ENCODE measurements at places on chromosomes 16 and 17. TPM values are rescaled to one million over a fixed set of nuclear protein-coding genes. Genes with fewer than 3 reads are reported as not detected.

The CCL1 gene
- 98.4 TPM for total RNA-seq

The ETV4 gene
- total RNA-seq: 12.8 TPM

The KRT12 gene
- not detected for total RNA-seq

The ATXN2L gene
- 304 TPM for total RNA-seq

The NPIPB2 gene
- 14.9 TPM for total RNA-seq

The CLN3 gene
- 26.5 TPM for total RNA-seq

GRCh38 chr16:84465154-84465553 lies 39.3 kb downstream of the MEAK7 start:
- no peak overlapping the region for H3K27ac ChIP-seq
- no peaks in the 10 kb centered on the region for H3K4me1 ChIP-seq
- no peak overlapping the region for H3K4me3 ChIP-seq
- peaks cover 77% of the 10 kb centered on the region for H3K36me3 ChIP-seq
- no peak for DNase-seq

DNA sequence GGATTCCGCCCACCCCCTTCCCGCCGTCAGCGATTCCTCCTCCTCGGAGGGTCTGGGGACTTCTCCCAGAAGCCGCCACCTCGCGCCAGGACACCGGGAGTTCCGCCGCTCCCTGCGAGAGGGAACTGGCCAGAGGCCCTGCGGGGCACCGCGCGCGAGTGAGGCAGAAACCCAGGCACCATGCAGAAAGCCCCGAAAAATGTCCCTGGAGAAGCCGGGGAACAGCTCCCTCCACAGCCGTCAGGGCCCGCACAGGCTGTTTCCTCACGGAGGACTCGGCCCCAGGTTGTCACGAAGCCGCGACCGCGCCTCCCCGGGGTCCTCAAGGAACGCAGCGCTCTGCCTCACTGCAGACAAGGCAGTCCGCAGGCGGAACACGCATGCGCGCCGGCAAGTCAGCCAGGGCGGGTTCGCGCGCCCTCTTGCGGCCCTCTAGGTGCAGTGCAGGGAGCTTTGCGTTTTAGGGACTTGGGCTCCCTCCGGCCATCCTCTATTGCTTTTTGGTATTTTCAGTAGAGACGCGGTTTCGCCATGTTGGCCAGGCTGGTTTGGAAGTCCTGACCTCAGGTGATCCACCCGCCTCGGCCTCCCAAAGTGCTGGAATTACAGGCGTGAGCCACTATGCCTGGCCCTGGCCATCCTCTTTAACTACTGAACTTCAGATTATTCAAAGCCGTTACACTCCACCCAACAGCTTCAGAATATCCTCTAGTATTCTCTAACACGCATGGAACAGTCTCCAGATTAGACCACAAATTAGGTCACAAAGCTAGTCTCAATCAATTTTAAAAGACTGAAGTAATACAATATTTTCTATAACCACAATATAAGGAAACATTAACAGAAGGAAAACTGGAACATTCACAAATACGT lies 20.3 kb upstream of the ZNF287 start:
- peak; percentile 87 for DNase-seq
- peaks cover 5% of the 10 kb centered on the region for H3K4me1 ChIP-seq
- H3K4me3 ChIP-seq: peak overlapping the region; percentile 66
- H3K27me3 ChIP-seq: peaks cover 49% of the 10 kb centered on the region

- no peak overlapping the region for H3K4me3 ChIP-seq
- DNase-seq: no peak
- no peaks in the 10 kb centered on the region for H3K27me3 ChIP-seq
- H3K27ac ChIP-seq: no peak overlapping the region
- H3K36me3 ChIP-seq: peaks cover 22% of the 10 kb centered on the region
Observed at GRCh38 chr16:75413951-75414350, 19.4 kb downstream of the CFDP1 start.

- H3K27me3 ChIP-seq: peaks cover 14% of the 10 kb centered on the region
- peaks cover 6% of the 10 kb centered on the region for H3K36me3 ChIP-seq
- peak within 1 kb of the TSS; percentile 89 for H3K4me3 ChIP-seq
- H3K4me1 ChIP-seq: peaks cover 32% of the 10 kb centered on the region
- peak within 1 kb of the TSS; percentile 69 for H3K27ac ChIP-seq
- DNase-seq: peak; percentile 46
Observed at GRCh38 chr16:22007509-22008214, at the start of gene MOSMO. Gene MOSMO, plus strand, starts transcription at chr16:22008111. Its CDS starts 191 bp downstream, at chr16:22008302.

GRCh38 chr16:70715860-70716357 lies 30.1 kb upstream of the MTSS2 start:
- DNase-seq: no peak
- no peaks in the 10 kb centered on the region for H3K27me3 ChIP-seq
- no peak overlapping the region for H3K27ac ChIP-seq
- H3K4me1 ChIP-seq: no peaks in the 10 kb centered on the region
- H3K4me3 ChIP-seq: no peak overlapping the region

DNA sequence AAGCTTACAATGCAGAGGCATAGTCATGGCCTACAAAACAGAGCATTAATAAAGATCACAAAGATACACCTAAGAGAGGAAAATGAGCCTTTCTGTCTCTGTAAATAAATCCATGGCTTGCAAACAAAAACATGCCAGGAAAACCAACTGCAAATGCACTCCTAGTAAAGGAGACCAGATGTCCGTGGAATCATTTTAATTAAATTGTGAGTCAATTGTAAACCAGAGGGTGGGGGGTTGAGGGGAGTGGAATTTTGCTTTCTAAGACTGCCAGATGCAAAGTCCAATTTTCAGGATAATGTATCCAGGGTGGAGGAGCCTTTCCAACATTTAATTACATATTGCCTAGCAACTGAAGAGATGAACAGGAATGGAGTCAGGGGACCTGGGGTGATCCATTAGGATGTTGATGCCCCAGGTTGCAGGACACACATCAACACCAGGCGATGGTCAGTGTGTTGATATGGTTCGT lies 390.3 kb upstream of the CCL2 start:
- no peak overlapping the region for H3K27ac ChIP-seq
- H3K4me3 ChIP-seq: no peak overlapping the region
- H3K27me3 ChIP-seq: peaks cover 2% of the 10 kb centered on the region
- no peak for DNase-seq
- H3K4me1 ChIP-seq: no peaks in the 10 kb centered on the region

GRCh38 chr17:31908386-31908785 lies 6.9 kb upstream of the UTP6 start:
- no peak overlapping the region for H3K4me3 ChIP-seq
- H3K36me3 ChIP-seq: no peaks in the 10 kb centered on the region
- DNase-seq: no peak
- H3K27ac ChIP-seq: no peak overlapping the region
- peaks cover 4% of the 10 kb centered on the region for H3K4me1 ChIP-seq

GRCh38 chr16:27355610-27356009 lies 41.8 kb downstream of the IL4R start:
- H3K4me1 ChIP-seq: peaks cover 22% of the 10 kb centered on the region
- H3K27me3 ChIP-seq: no peaks in the 10 kb centered on the region
- no peak for DNase-seq
- H3K27ac ChIP-seq: peak overlapping the region; percentile 72
- no peak overlapping the region for H3K4me3 ChIP-seq
- peaks cover 95% of the 10 kb centered on the region for H3K36me3 ChIP-seq

- no peak for DNase-seq
- no peaks in the 10 kb centered on the region for H3K36me3 ChIP-seq
Observed at GRCh38 chr17:7823581-7824001, 10.4 kb upstream of the KDM6B start.

- H3K36me3 ChIP-seq: peaks cover 38% of the 10 kb centered on the region
- H3K27ac ChIP-seq: peak overlapping the region; percentile 52
Observed at GRCh38 chr17:66422186-66422585, 119.8 kb downstream of the PRKCA start.

GRCh38 chr16:6861135-6861814 lies 471.4 kb upstream of the RBFOX1 start:
- H3K27me3 ChIP-seq: no peaks in the 10 kb centered on the region
- no peak overlapping the region for H3K27ac ChIP-seq
- no peaks in the 10 kb centered on the region for H3K36me3 ChIP-seq
- H3K4me1 ChIP-seq: no peaks in the 10 kb centered on the region

- no peak overlapping the region for H3K4me3 ChIP-seq
- peaks cover 86% of the 10 kb centered on the region for H3K27me3 ChIP-seq
- no peak overlapping the region for H3K27ac ChIP-seq
- H3K36me3 ChIP-seq: no peaks in the 10 kb centered on the region
Observed at GRCh38 chr16:86501989-86502855, 8.1 kb upstream of the FOXF1 start.

DNA sequence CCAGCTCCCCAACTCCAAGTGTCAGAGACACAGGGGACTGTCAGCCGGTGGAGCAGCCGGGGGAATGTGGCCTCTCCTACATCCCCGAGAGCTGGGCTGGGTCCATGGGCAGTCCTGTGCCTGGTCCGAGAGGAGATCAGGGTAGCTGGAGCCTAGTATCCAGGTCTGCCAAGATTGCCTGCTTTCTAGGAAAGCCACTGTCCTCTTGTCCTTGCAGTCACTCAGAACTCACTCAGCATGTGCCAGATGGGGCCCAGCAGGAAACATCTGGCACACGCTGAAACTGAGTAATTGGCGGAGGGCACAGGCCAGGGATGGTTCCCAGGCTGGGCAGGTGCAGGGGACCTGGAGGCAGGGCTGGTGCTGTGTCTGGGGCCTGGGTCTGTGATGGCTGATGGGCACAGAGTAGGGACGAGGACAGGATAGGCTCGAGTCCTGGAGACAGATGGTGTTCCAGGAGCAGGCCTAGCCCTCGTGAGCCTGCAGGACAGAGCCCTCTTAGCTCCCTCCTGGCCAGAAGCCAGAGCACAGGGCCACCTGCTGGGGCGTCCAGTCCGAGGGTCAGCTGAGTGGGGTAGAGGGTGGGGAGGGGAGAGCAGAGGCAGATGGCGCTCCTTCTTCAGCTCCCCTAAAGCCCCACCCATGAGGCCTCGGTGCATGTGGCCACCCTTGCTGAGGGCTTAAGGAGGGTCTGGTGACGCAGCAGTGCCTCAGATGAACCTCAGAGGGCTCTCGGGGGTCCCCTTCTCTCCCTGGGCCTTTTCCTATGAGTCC lies 31.1 kb downstream of the ADCY7 start:
- no peaks in the 10 kb centered on the region for H3K4me1 ChIP-seq
- H3K27me3 ChIP-seq: no peaks in the 10 kb centered on the region
- no peak overlapping the region for H3K4me3 ChIP-seq
- peaks cover 45% of the 10 kb centered on the region for H3K36me3 ChIP-seq

DNA sequence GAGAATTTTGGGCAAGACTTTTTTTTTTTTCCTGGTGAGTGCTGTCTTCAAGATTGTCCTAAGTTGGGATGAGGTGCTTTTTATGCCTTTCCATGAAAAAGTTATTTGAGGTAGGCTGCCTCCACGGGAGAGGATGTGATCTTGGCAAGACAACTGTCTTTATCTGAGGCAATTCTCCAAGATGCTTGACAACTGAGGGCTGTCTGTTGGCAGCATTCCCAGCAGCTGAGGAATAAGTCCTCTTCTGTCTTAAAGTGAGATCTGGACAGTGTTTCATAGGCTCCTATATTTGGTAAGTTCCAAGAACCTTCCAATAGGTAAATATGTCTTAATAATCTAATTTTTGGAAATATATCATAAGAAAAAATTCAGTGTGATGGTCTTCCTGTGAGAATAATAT lies 662.0 kb downstream of the CDH11 start:
- H3K27ac ChIP-seq: no peak overlapping the region
- no peak overlapping the region for H3K4me3 ChIP-seq
- no peaks in the 10 kb centered on the region for H3K36me3 ChIP-seq

- H3K27me3 ChIP-seq: no peaks in the 10 kb centered on the region
- no peak overlapping the region for H3K27ac ChIP-seq
- H3K4me3 ChIP-seq: no peak overlapping the region
Observed at GRCh38 chr16:10322723-10323527, 62.9 kb upstream of the ATF7IP2 start.

DNA sequence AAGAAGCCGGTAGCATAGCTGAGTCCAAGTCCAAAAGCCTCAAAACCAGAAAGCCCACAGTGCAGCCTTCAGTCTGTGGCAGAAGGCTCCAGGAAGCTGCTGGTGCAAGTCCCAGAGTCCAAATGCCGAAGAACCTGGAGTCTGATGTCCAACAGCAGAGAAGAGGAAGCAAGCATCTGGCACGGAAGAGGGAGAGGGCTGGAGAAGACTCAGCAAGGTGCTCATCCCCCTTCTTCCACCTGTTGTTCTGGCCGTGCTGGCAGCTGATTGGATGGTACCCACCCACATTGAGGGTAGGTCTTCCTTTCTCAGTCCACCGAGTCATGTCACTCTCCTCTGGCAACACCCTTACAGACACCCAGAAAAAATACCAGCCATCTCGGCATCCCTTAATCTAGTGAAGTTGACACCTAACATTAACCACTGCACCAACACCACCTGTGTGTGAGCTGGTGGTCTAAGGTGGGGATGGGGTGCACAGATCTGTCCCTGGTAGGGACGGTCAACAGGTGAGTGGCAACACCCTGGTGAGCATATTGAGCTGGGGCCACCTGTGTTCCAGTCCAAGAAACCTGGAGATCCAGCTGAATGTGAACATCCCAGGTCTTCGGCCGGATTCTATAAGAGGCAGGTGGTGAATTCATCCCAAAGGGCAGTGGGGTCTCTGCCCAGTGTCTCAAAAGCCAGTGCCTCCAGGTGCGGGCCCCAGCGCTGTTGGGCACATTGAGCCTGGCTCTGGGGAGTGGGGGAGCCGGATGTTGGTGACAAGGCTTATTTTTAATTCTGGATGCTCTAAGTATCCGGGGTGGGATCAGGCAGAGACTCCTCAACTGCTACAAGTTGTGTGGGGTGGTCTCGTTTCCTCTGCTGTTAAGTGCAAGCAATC lies 9.8 kb downstream of the MIEF2 start:
- H3K4me3 ChIP-seq: no peak overlapping the region
- H3K27me3 ChIP-seq: no peaks in the 10 kb centered on the region
- no peak overlapping the region for H3K27ac ChIP-seq
- no peak for DNase-seq
- H3K4me1 ChIP-seq: peaks cover 3% of the 10 kb centered on the region
- H3K36me3 ChIP-seq: peaks cover 20% of the 10 kb centered on the region

DNA sequence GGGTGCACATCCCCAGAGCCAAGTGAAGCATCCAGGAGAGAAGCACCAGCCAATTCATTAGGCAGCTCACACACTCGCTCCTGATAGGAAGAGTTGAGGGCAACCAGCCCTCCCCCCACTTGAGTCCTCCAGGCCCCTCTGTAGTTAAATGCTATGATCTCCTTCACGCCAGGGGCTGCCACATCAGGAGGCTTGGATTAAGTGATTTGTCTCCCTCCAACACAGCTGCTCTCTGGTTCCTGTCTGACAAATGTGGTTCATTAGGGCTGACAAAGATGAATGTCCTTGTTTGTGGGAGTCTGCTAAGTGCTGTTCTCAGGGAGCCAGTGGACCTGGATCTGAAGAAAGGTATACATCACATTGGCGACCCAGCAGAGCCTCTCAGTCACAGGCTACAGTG lies 94.5 kb upstream of the WSCD1 start:
- H3K27me3 ChIP-seq: no peaks in the 10 kb centered on the region
- no peaks in the 10 kb centered on the region for H3K4me1 ChIP-seq
- no peak for DNase-seq
- H3K4me3 ChIP-seq: no peak overlapping the region

Data from activated T-helper 2 cell treated with anti-CD3 and anti-CD28 coated beads, Interferon-gamma antibody, Interleukin-2, Interleukin-4, amounts not matched to agents 10 μg/mL and 5 μg/mL and 100 μg/mL, durations not matched to agents 14 hours and 24 hours and 36 hours (primary cell).